ENCODE measurements at places on chromosomes 13 and 19.
A peak's percentile ranks its signal among the peaks of the same experiment; 100 is the strongest.

DNA sequence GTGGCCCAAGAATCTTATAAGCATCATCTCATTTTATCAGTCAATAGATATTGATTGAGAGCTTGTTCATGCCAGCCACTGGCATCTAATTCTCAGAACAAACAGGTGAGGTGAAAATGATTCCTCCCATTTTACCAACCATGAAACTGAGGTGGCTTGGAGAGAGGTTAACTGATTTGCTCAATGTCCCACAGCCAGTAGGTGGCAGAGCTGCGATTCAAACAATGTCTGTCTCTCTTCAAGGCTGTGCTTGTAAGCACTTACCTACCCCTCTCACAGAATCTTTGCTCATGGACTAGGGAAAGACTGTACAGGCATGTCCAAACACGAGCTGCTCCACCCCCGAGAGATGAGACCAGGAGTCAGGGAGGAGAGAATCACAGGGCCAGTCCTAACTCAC lies 21.5 kb upstream of the GSX1 start:
- DNase-seq: no peak

DNA sequence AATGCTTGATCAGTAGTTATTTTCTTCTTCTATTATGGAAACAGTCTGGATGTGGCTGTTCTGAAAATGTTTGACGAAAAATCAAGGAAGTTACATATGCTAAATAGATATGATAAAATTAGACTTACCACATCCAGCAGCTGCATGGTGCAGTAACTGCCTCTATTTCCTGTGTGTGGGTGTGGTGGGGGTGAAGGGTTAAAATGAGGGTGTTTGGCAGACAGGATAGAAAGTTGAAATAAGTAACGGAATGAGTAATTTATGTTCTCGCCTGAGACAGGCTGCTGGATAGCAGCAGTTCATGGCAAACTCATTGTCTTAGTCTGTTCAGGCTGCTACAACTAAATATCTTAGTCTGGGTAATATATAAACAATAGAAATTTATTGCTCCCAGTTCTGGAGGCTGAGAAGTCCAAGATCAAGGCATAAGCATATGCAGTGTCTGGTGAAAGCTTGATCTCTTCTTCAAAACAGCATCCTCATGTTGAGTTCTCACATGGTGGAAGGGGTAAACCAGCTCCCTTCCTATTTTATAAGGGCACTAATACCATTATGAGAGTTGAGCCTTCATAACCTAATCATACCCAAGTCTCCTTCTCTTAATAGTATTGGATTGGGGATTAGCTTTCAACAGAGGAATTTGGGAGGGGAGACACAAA lies 1248.9 kb downstream of the SLITRK5 start:
- DNase-seq: no peak

- DNase-seq: no peak
These were observed 1.1 kb downstream of the INSR start for GRCh38 chr19:7292950-7293761.

- DNase-seq: no peak
These were observed 1.9 kb downstream of the GTPBP3 start for GRCh38 chr19:17339088-17339741.

GRCh38 chr19:46018729-46019251 lies 4.1 kb downstream of the PGLYRP1 start:
- DNase-seq: no peak

DNA sequence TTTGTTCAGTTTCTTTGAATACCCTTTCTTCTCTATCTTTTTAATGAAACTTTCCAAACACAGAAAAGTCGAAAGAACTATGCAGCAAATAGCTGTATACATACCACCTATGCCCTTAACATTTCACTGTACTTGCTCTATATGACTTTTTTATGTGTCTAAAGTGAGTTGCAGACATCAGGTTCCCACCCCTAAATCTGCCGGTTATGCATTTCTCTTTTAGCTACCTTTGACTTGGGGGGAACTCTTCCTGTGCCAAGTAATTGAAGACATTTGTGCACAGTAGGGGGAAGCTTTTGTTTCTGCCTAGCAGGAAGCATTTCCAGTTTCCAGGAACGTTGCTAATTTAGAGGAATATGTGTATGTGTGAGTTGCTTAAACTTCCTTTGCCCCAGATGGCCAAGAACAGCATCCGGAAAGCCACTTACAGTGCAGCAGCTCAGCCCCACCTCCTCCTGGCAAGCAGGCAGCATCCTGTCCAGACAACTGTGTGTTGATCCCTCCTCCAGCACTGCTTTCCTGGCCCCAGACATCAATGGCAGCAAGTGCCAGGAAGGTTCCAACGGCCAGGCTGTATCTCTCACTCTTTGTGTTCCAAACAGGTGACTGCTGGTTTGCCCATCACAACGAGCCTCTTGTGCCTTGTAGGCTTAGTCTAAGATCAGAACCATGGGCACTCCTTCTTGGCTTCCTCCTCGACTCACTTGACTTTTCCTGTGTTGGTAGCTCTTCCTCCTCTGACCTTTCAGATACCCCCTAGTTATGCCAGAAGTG lies 14.7 kb upstream of the GRAMD1A start:
- DNase-seq: peak; percentile 45
